ENCODE measurements at places on chromosomes 7 and 10. TPM values are rescaled to one million over a fixed set of nuclear protein-coding genes. Genes with fewer than 3 reads are reported as not detected.

- peak; percentile 64 for DNase-seq
- no peaks in the 10 kb centered on the region for H3K27me3 ChIP-seq
- no peak overlapping the region for H3K4me3 ChIP-seq
Measured at GRCh38 chr10:110708776-110709443, 64.8 kb downstream of the RBM20 start.

DNA sequence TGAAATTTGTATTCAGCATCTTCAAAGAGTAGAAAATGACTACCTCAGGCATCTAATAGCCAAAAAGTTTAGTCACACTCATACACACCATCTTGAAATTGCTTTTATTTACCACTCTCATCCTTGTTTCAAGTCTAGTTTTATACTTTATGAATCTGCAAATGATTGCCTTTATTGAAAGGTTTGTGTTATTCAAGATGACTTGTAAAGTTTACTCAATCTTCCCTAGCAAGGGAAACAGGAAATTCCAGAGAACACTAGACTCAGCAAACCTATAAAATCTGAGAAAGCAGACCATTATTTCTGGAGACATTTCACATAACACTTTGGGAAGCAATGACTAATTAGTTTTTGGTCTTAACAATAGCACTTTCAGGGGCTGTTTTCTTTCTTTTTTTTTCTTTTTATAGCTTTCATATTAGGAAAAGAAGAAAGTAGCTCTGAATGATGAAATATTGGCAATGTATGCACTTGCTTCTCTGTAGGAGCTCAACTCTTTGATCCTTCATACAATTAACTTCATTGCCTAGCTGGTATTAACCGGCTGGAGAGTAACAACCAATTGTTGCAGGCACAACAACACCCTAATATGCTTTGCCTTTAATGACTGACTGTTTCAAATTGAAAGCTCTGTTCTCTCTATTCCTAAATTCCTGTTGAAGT, 68.9 kb upstream of the HDAC9 start:
- no peaks in the 10 kb centered on the region for H3K4me1 ChIP-seq
- no peak overlapping the region for H3K27ac ChIP-seq
- no peak overlapping the region for H3K4me3 ChIP-seq
- DNase-seq = no peak

DNA sequence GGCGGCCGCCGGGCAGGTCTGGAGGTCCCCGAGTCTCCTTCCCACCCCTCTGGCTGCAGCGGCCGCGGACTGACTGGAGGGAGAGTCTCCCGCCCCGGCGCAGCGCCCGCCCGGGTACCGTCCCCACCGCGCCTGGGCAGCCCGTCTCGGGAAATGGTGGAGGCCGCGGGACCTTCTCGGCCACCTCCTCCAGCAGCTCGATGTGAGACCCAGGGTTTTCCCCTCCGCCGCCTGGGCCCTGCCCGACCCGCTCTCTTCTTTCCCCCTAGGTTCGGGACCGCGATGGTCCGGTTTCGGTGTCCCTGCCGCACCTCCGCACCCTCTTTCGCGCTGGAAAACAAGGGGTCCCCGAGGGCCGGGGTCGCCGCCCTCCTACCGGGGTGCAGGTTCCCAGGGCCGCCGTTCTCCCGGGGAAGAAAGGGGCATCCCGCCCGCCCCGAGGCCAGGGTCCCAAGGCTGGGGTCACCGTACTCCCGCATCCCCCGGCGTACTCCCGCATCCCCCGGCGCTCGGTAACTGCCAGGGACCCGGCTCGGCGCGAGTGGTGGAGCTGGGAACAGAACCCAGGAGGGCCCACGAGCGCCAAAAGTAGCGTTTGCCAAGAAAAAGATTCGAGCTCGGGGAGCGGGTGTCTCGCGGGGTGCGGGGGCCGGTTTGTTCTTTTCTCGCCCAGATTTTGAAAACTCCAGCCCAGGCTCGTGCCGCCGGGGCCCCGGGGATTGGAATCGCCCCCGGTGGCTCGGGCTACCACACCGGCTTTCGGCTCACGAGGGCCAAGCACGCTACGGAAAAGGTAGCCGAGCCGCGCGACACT, 3.4 kb downstream of the TNRC18 start:
- no peaks in the 10 kb centered on the region for H3K27me3 ChIP-seq
- peak; percentile 59 for DNase-seq
- H3K27ac ChIP-seq = peak overlapping the region; percentile 90
- H3K4me3 ChIP-seq = peak overlapping the region; percentile 100
- H3K4me1 ChIP-seq = peaks cover 10% of the 10 kb centered on the region
- H3K36me3 ChIP-seq = peaks cover 38% of the 10 kb centered on the region

- peaks cover 16% of the 10 kb centered on the region for H3K4me1 ChIP-seq
- peaks cover 15% of the 10 kb centered on the region for H3K36me3 ChIP-seq
- H3K4me3 ChIP-seq = no peak overlapping the region
- no peak overlapping the region for H3K27ac ChIP-seq
Measured at GRCh38 chr10:24215196-24215595, 6.3 kb downstream of the KIAA1217 start.

GRCh38 chr10:88064608-88065382, 201.4 kb downstream of the PTEN start:
- peaks cover 6% of the 10 kb centered on the region for H3K4me1 ChIP-seq
- no peak for DNase-seq
- no peak overlapping the region for H3K4me3 ChIP-seq
- no peaks in the 10 kb centered on the region for H3K27me3 ChIP-seq
- H3K36me3 ChIP-seq = no peaks in the 10 kb centered on the region

- DNase-seq = no peak
- no peak overlapping the region for H3K27ac ChIP-seq
Measured at GRCh38 chr10:119478111-119478802, 64.3 kb downstream of the RGS10 start.

- H3K27me3 ChIP-seq = peaks cover 13% of the 10 kb centered on the region
- peaks cover 16% of the 10 kb centered on the region for H3K4me1 ChIP-seq
- no peak overlapping the region for H3K4me3 ChIP-seq
- no peaks in the 10 kb centered on the region for H3K36me3 ChIP-seq
- no peak overlapping the region for H3K27ac ChIP-seq
Measured at GRCh38 chr10:132516771-132517725, 20.5 kb upstream of the INPP5A start.

DNA sequence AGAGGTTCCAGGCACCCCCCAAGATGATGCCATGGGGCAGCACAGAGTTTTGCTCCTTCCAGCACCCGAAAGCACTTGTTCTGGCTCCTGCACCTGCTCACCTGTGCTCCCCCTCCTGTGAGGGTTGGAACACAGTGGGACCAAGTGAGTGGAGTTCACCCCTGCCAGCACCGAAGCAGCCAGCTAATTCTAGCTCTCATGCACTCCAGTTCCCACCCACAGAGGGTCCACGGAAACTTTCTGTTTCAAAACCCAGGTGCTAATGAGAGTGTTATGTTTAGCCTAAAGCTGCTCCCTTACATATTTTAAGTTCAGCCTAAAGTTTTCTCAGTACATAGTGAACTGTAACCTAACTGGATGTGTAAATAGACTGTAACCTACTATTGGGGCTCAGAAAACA, 42.6 kb upstream of the SLC35G1 start:
- no peak for DNase-seq
- H3K27ac ChIP-seq = no peak overlapping the region
- H3K27me3 ChIP-seq = no peaks in the 10 kb centered on the region
- H3K36me3 ChIP-seq = no peaks in the 10 kb centered on the region
- H3K4me3 ChIP-seq = no peak overlapping the region
- no peaks in the 10 kb centered on the region for H3K4me1 ChIP-seq

- H3K27me3 ChIP-seq = no peaks in the 10 kb centered on the region
- DNase-seq = no peak
- no peak overlapping the region for H3K4me3 ChIP-seq
- H3K27ac ChIP-seq = no peak overlapping the region
- H3K36me3 ChIP-seq = peaks cover 2% of the 10 kb centered on the region
Measured at GRCh38 chr7:37450035-37450434, 1.4 kb upstream of the ELMO1 start.

DNA sequence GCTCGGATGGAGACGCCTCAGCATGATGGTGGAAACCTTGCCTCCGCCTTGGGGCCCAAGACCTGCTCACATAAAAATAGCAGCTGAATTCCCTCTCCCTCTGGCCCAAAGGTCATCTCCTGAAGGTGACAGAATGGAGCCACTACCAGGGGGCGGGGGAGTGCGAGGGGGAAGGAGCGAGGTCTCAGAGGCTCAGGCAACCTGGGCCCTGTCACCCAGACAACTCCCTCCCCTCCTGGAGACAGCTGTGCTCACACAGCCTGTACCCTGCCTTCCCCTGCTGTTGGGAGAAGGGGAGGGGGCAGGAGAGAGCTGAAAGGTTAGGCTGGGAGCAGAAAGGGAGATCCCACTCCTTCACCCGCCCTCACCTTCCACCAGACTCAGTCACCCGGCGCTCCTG, 173.0 kb upstream of the RHEB start:
- peak; percentile 70 for DNase-seq
- peaks cover 21% of the 10 kb centered on the region for H3K4me1 ChIP-seq
- no peak overlapping the region for H3K4me3 ChIP-seq
- H3K27ac ChIP-seq = no peak overlapping the region

- H3K27me3 ChIP-seq = no peaks in the 10 kb centered on the region
- no peaks in the 10 kb centered on the region for H3K4me1 ChIP-seq
- H3K36me3 ChIP-seq = peaks cover 59% of the 10 kb centered on the region
Measured at GRCh38 chr7:139767561-139767982, 10.2 kb downstream of the HIPK2 start.

- H3K4me1 ChIP-seq = no peaks in the 10 kb centered on the region
- peak; percentile 80 for DNase-seq
- no peaks in the 10 kb centered on the region for H3K36me3 ChIP-seq
- no peak overlapping the region for H3K4me3 ChIP-seq
- no peak overlapping the region for H3K27ac ChIP-seq
Measured at GRCh38 chr10:19168584-19168983, 120.0 kb downstream of the MALRD1 start.

DNA sequence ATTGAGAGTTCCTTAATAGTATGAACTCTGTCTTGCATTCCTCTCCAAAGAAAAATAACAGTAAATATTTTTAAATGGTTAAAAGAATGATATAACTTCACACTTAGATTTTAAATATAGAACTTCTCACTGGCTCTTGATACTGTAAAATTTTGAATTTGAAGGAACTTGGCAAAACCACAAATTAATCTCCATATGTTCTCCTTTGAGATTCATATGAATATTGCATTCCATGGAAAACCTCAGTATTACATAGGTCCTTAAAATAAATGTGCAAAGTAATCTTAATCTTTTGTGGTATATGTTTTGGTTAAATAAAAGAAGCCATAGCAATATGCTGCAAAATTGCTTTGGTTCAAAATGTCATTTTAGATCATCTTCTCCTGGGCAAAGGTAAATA, 1137.6 kb upstream of the LRRTM3 start:
- no peaks in the 10 kb centered on the region for H3K27me3 ChIP-seq
- no peaks in the 10 kb centered on the region for H3K4me1 ChIP-seq
- H3K36me3 ChIP-seq = no peaks in the 10 kb centered on the region
- no peak overlapping the region for H3K4me3 ChIP-seq
- DNase-seq = no peak
- H3K27ac ChIP-seq = no peak overlapping the region

DNA sequence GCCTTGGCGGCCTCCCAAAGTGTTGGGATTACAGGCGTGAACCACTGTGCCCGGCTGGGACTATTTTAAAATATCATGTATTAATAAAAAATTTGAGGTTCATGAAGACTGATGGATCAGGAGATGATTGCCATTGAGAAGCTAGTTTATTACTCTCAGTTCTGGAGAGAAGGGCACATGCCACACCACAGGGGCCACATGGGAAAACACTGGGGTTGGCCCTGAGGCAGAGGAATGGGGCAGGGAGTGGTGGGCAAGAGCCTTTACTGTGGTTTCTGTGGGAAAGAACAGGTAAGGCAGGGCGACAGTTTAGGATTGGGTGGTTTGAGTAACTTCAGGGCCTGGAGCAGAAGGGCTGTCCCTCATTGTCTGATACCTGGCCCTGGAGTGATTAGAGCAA, 6.8 kb upstream of the TBRG4 start:
- no peaks in the 10 kb centered on the region for H3K4me1 ChIP-seq
- peaks cover 29% of the 10 kb centered on the region for H3K27me3 ChIP-seq
- no peak overlapping the region for H3K4me3 ChIP-seq
- peak; percentile 29 for DNase-seq
- no peak overlapping the region for H3K27ac ChIP-seq

- no peaks in the 10 kb centered on the region for H3K4me1 ChIP-seq
- H3K4me3 ChIP-seq = no peak overlapping the region
- no peak overlapping the region for H3K27ac ChIP-seq
- H3K36me3 ChIP-seq = no peaks in the 10 kb centered on the region
- no peak for DNase-seq
- no peaks in the 10 kb centered on the region for H3K27me3 ChIP-seq
Measured at GRCh38 chr7:29281782-29282541, 87.4 kb downstream of the CHN2 start.

DNA sequence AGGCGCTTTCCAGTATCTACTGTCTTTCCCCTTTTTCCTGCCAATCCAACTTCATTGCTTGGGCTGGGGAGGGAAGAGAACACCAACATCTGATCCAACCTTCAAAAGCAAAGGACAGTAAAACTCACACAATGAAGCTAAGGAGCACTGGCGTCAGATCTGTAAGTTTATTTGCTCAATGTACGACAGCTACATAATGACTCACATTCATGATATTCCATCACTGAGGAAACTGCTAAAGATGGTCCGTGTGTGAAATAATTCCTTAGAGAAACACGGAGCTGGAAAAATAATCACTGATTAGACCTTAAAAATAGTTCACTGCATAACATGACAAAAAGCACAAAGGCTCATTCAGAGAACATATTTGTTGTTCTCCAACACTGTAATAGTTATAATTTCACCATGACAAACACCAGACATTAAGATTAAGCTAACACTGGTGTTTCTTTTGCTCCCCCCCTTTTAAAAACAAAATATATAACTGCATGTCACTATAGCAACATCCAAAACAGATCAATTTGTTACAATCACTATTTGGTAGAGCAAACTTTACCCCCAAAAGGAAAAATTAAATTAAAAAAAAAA, 24.3 kb downstream of the HSPB1 start:
- DNase-seq = no peak
- H3K27ac ChIP-seq = no peak overlapping the region
- H3K27me3 ChIP-seq = no peaks in the 10 kb centered on the region
- H3K36me3 ChIP-seq = peaks cover 90% of the 10 kb centered on the region

The KIF11 gene
- total RNA-seq = 39.8 TPM

The STEAP1B gene
- 20.6 TPM for total RNA-seq

The FAM25C gene
- total RNA-seq = not detected

The ASAH2 gene
- 4.6 TPM for total RNA-seq

The DCLRE1A gene
- 9.6 TPM for total RNA-seq

The TMEM236 gene
- total RNA-seq = 0.07 TPM

The VSTM2A gene
- not detected for total RNA-seq

The SPDYE1 gene
- total RNA-seq = not detected

The DDC gene
- total RNA-seq = 1.1 TPM
